ENCODE measurements at places on chromosomes 7 and 10.

- peak; percentile 75 for DNase-seq
Measured at GRCh38 chr10:119595134-119595675, 1.6 kb downstream of the TIAL1 start.

GRCh38 chr7:47085491-47086275 lies 496.2 kb downstream of the TNS3 start:
- no peak for DNase-seq

GRCh38 chr10:8306685-8307364 lies 252.3 kb downstream of the GATA3 start:
- peak; percentile 71 for DNase-seq

DNA sequence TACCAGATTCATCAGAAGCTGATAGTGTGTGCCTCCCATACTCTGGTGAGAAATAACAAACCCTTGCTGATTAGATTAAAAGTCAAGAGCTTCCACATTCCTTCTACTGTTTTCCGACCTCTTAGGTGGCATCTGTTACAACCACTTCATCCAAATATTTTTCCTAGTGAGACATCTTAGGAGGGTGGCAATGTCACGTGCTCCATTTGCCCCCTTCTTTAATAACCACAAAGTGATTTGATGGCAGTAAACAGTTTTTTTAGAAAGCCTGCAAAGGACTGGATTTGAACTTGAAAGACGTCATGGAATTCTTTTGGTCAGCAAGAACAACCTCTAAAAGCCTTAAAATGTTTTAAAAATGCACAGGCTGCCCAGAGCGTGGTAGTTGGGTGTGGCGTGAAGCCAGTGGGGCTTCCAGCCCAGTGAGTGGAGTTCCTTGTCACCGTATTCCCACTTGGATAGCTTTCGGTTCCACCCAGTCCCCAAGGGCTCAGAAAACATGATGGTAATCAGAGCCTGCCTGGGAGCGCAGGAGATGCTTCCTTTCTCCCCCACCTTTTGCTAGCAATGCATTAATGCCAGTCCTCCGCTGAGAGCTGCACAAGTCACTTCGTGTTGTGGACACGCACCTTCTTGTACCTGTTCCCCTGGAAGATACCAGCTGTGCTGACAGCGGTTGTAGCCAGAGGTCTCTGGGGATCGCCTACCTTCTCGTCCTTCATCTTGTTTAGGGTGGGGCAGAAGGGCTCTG lies 256.4 kb downstream of the KIAA1217 start:
- DNase-seq = peak; percentile 98
